CD8-positive, alpha-beta memory T cell (primary cell): ENCODE measurements at places on chromosomes 1 and 21.

- DNase-seq: no peak
Observed at GRCh38 chr1:16298653-16299052, 53.6 kb downstream of the FBXO42 start.

DNA sequence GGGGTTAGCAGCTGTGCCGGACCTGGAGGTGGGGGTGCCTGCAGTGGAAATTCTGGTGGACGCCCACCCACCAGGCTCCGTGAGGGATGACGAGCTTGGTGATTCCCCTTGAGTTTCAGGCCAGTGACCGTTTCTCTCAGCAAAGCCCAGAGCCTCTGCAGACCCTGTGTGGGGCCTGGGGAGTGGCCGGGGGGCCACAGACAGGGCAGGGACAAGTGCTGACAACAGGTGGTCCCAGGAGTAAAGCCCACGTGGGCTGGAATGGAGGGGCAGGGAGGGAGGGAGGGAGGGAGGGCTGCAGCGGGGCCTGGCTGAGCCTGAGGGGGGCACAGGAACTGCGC, 52.8 kb downstream of the COL18A1 start:
- no peak for DNase-seq

- DNase-seq: no peak
Observed at GRCh38 chr1:10975567-10976326, 36.7 kb upstream of the TARDBP start.

DNA sequence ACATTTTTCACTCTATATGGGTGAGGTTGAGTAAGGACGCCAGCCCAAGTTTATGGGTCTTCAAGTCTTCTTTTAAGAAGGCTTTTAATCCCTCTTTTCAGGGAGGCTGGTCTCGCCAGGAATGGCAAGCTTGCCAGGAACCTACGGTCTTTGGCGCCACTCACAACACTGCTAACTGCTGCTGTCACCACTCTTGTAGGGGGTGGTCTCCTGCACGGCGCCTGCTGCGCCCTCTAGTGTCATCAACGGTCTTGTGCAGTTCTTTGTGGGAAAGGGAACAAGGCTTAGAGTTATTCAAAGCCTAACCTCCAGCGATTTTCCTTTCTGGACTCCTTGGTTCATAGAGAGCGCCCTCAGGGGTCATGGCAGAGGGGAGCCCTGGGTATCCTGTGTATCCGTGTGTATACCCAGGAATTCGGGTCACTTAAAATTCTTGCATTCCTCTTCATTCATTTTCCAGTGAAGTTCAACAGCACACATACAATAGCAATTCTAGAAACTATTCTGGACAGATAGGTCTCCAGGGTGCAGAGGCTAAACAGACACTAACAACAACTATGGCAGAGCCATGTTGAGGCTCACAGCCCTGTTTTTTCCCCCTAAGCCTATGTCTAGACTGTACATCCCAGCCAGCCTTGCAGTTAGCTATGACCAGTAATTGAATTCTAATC, 392.8 kb upstream of the CAMK1G start:
- no peak for DNase-seq

DNA sequence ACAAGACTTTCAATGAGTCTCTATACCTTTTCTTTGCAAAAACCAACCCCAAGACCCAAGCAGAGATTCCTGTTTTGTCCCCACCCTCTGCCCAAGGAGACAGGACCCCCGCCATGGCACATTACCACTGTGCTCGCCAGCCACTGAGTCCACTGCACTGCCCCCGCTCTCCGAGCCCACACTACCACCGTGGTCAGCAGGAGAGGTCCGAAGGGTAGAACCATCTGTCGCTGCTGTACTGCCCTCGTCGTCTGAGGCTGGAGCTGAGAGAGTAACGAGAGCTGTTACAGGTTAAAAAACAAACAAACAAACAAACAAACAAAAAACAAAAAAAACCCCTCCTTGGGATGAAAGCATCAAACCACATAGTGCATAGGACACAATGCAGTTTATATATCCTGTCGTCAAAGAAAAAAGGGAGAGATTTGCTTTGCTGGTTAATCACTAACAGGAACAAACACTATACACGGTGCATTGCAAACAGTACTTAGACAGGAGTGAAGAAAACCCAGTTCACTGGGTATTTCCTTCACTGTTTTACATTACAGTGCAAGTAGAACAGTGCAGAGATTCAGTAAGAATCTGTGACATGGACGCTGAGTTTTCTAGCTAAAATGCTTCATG, 71.0 kb downstream of the UBR4 start:
- no peak for DNase-seq

DNA sequence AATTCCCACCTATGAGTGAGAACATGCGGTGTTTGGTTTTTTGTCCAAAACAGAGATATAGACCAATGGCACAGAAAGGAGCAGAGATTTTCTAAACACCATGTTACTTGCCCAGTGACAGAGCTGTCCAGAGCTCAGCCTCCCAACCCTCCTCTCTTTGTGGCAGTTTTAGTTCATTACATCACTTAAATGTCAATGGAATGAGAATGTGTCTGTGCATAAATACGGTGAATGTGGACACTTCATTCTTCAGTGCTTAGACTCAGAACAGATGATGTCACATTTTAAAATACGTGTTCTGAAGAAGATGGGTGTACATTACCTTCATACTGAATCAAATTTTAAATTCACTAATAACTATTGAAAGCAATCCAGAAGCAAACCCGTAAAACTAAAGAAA, 374.9 kb downstream of the DSCAM start:
- DNase-seq: no peak

DNA sequence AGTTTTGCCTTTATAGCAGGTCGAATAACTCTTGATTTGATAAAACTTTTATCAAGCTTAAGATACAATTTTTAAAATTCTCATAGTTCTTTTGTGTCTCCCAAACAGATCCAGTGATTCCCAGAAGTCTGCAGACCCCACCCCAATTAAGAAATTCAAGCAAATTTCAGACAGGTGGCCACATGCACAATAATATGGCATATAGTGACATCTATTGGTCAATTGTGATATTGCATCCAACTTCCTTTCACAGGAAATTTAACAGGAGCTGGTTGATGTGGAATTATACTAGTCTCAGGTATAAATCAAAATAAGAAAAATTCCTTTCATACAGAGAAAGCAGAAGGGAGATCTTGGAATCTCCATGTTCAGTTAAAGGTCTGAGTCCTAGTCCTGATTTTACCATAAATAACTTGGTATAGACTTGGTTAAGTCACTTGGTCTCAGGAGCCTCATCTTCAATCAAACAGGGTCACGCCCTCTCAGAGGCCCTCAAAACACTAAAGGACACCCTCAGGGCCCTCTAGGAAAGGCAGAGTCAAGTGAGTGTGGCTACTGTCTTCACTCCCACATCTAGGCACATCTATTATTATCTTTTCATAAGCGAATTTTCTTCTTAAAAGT, 24.1 kb downstream of the PIGM start:
- peak; percentile 43 for DNase-seq

DNA sequence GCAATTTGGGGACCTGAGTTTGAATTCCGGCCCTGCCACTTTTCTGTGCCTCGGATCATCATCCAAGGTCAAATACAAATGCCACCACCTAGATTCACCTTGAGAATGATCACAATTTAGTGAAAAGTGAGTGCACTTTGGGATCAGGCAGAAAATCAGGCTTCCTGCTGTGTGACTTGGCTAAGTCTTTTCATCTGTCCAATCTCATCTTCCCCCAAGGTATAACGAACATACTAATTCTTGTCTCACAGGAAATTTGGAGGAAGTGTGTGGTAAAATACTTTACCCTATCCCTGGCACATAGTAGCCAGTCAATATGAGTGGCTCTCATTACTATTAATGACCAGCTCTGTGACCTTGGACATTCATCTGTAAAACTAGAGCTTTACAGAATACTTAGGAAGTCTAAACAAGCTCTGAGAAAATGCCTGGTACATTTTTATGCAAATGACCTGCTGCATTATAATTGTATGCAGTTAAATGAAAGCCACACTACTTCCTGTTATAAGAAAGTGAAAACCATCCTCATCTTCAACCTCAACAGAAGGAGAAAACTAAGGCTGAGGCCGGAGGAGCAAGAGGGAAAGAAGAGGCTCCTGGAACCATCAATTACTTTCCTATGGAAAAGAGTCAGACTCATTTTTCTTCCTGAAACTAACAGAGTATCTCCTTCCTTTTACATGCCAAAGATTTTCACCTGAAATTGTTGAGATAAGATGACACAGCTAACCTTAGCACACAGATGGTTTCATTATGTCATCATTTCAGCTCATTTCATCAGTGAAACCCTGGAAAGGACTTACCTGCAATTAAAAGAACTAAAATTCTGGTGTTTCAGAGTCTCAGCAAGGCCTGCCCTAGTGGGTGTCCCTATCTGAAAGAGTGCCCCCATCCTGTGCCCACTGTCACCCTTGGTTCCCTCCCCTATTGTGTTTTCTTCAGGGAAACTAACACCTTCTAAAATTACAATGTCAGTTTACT, 32.6 kb upstream of the RGS8 start:
- DNase-seq: no peak

GRCh38 chr1:21337928-21338572, 47.8 kb upstream of the ECE1 start:
- DNase-seq: no peak

GRCh38 chr1:28882009-28882628, 32.2 kb upstream of the EPB41 start:
- DNase-seq: peak; percentile 72

DNA sequence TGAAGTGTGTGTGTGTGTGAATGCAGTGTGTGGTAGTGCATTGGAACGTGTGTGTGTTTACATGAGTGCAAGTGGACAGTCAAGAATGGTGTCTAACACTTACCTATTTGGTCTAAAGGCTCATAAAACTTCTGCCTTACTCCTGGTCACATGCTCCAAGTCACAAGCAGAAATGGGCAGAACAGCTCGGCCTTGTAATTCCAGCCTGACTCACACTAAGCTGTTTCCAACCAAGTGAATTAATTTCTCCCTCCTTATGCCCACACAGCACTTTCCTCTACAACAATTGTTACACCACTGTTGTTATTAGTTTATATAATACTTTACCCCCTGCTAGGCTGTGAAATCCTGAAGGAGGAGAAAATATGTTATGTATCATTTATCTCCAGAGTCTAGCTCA, 43.8 kb downstream of the DDR2 start:
- no peak for DNase-seq

- DNase-seq: no peak
Observed at GRCh38 chr1:109316506-109316905, 9.7 kb upstream of the MYBPHL start.

GRCh38 chr1:64323054-64323453, 119.6 kb downstream of the UBE2U start:
- DNase-seq: no peak

DNA sequence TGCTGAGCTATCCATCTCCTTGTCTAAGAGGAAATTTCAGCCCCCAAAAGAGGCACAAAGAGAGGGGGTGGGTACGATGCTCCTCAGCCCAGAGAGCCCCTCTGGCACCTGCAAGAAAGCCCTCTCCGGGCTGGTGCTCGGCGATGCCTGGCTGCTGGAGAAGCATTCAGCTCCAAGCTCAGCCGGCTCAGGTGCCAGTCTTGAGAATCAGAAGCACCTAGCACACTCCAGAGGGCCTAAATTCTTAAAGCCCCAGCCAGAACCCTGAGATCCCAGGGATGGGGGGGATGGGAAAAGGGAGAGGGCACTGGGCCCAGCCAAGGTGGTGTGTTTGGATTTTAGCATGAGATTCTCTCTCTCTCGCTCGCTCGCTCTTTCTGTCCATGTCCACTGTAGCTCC, 2.9 kb downstream of the GRIK3 start:
- DNase-seq: no peak

DNA sequence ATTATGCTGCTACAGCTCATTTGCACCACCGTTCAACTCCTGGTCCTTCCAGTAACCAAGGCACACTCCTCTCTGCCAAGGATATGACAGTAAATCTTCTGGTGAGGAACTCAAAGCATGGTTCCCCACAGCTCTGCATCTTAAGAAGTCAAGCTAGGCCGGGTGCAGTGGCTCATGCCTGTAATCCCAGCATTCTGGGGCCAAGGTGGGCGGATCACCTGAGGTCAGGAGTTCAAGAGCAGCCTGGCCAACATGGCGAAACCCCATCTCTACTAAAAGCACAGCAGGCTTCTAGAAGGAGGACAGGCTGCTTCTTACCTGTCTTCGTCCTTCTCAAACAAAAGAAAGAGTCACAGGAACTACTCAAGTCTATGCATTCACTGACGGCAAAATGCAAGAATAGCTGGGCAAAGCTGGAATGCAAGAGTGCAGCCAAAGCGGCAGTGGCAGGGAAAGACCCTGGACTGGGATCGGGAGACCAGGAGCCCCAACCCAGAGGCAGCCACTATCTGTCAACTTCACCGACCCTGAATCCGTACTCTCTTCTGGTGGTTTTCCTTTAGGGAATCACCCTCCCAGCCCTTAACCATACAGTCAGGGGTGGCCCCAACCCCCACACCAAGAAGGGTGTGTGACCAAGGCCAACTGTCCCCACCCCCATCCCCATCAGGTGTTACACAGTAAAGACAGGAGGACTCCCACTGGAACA, 75.5 kb downstream of the NPHP4 start:
- DNase-seq: no peak

DNA sequence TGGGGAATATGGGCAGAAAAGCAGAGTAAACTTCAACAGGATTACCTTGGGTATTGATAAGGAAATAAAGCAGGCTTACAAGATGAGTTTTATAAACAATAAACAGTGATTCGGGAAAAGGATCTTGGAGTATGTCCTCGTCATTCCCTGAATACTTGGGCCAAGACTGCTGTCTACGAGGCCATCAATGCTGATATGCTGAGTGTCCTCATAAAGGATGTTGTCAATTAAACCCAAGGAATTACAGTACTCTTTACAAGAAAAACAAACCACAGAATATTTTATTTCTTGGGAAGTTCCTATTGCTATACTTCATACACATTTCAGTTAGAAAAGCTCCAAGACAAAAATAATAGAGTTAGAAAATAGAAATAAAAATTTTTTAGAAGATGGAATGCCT, 34.9 kb downstream of the ATP1B1 start:
- no peak for DNase-seq

DNA sequence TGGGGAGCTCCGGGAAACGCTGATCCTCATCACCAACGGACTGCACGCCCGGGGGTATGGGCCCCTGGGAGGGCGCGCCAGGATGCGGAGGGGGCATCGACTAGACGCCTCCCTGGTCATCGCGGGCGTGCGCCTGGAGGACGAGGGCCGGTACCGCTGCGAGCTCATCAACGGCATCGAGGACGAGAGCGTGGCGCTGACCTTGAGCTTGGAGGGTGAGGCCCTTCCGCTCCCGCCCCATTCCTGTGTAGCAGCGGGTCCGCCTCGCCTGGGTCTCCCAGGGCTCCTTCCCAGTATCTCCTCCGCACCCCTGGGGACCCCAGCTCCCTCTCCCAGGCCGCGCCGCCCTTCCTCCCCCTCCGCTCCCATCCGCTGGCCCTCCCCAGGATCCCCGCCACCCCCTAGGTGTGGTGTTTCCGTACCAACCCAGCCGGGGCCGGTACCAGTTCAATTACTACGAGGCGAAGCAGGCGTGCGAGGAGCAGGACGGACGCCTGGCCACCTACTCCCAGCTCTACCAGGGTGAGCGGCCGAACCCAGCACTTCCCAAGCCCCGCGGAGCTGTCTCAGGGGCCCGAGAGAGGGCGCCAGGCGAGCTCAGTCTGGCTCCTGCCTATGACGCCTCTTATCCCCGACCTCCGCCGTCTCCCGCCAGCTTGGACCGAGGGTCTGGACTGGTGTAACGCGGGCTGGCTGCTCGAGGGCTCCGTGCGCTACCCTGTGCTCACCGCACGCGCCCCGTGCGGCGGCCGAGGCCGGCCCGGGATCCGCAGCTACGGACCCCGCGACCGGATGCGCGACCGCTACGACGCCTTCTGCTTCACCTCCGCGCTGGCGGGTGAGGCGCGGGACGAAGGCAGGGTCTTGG, 5.0 kb downstream of the HAPLN2 start:
- DNase-seq: no peak

- DNase-seq: no peak
Observed at GRCh38 chr1:216600730-216601609, 122.3 kb downstream of the ESRRG start.

- DNase-seq: no peak
Observed at GRCh38 chr1:78645723-78646122, 3.9 kb upstream of the IFI44 start.
